Activated CD4-positive, alpha-beta T cell treated with anti-CD3 and anti-CD28 coated beads, Interleukin-2, amount 10 ng/mL, durations not matched to agents 24 days and 14 days (primary cell): ENCODE measurements at places on chromosomes 5 and 9. TPM values are rescaled to one million over a fixed set of nuclear protein-coding genes. Genes with fewer than 3 reads are reported as not detected.

GRCh38 chr9:21549251-21549765 is 67.2 kb upstream of the IFNE start:
- peaks cover 4% of the 10 kb centered on the region for H3K4me1 ChIP-seq
- no peak overlapping the region for H3K27ac ChIP-seq
- no peaks in the 10 kb centered on the region for H3K36me3 ChIP-seq
- no peak overlapping the region for H3K4me3 ChIP-seq
- no peak for DNase-seq

- H3K4me3 ChIP-seq = no peak overlapping the region
- H3K27me3 ChIP-seq = no peaks in the 10 kb centered on the region
- DNase-seq = no peak
- H3K4me1 ChIP-seq = peaks cover 22% of the 10 kb centered on the region
Measured at GRCh38 chr9:72349911-72350310, 15.1 kb downstream of the ZFAND5 start.

DNA sequence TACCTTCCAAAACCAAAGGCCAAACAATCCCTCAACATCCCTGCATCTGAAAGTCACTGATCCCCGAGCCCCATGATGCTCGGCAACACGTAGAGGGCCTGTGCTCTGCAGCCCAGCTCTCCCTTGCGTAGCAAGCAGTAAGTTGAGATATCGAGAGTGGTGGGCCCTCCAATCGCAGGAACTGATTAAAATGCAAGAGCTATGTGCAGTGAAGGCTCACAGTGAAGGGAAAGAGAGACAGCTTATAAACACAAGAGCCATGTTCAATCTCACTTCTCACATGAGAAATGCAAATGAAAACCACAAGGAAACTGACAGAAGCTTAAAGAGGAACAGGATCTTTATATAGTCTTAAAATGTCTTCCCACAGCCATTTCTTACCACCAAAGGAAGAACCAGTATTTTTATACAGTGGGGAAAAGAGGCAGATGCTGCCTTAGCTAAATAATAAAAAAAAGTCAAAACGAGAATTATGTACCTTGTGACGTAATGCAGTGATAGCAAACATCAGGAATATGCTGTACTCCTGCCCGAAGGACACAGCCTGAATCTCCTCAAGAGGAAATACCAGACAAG is 24.6 kb downstream of the TTF1 start:
- H3K27ac ChIP-seq = peak overlapping the region; percentile 66
- no peak for DNase-seq
- H3K36me3 ChIP-seq = peaks cover 51% of the 10 kb centered on the region
- peaks cover 22% of the 10 kb centered on the region for H3K4me1 ChIP-seq
- H3K27me3 ChIP-seq = no peaks in the 10 kb centered on the region

- no peak overlapping the region for H3K4me3 ChIP-seq
- H3K4me1 ChIP-seq = peaks cover 5% of the 10 kb centered on the region
- peaks cover 7% of the 10 kb centered on the region for H3K27me3 ChIP-seq
- no peak overlapping the region for H3K27ac ChIP-seq
- no peaks in the 10 kb centered on the region for H3K36me3 ChIP-seq
- DNase-seq = no peak
Measured at GRCh38 chr9:121634329-121635261, 16.8 kb upstream of the DAB2IP start.

- peak; percentile 75 for DNase-seq
- peaks cover 26% of the 10 kb centered on the region for H3K4me1 ChIP-seq
- peak overlapping the region; percentile 63 for H3K4me3 ChIP-seq
- no peaks in the 10 kb centered on the region for H3K36me3 ChIP-seq
- H3K27ac ChIP-seq = peak overlapping the region; percentile 84
Measured at GRCh38 chr5:61277190-61277589, 54.9 kb upstream of the ZSWIM6 start.

GRCh38 chr9:8826281-8826680 is 1026.7 kb upstream of the DMAC1 start:
- DNase-seq = no peak
- H3K4me3 ChIP-seq = no peak overlapping the region
- H3K27ac ChIP-seq = no peak overlapping the region
- H3K27me3 ChIP-seq = no peaks in the 10 kb centered on the region
- no peaks in the 10 kb centered on the region for H3K36me3 ChIP-seq

GRCh38 chr5:174491761-174492350 is 232.5 kb upstream of the MSX2 start:
- no peak overlapping the region for H3K4me3 ChIP-seq
- no peaks in the 10 kb centered on the region for H3K27me3 ChIP-seq
- no peak for DNase-seq
- H3K4me1 ChIP-seq = no peaks in the 10 kb centered on the region
- H3K36me3 ChIP-seq = no peaks in the 10 kb centered on the region
- H3K27ac ChIP-seq = no peak overlapping the region

- no peaks in the 10 kb centered on the region for H3K27me3 ChIP-seq
- H3K36me3 ChIP-seq = no peaks in the 10 kb centered on the region
- no peak for DNase-seq
- H3K27ac ChIP-seq = no peak overlapping the region
- no peak overlapping the region for H3K4me3 ChIP-seq
Measured at GRCh38 chr9:134891053-134891452, 10.4 kb downstream of the FCN2 start.

GRCh38 chr9:124270504-124271335 is 13.0 kb downstream of the NEK6 start:
- H3K36me3 ChIP-seq = no peaks in the 10 kb centered on the region
- H3K27me3 ChIP-seq = peaks cover 4% of the 10 kb centered on the region
- no peak for DNase-seq
- H3K4me3 ChIP-seq = no peak overlapping the region
- H3K4me1 ChIP-seq = peaks cover 5% of the 10 kb centered on the region

GRCh38 chr5:23461576-23461975 is 45.8 kb upstream of the PRDM9 start:
- no peaks in the 10 kb centered on the region for H3K36me3 ChIP-seq
- H3K4me3 ChIP-seq = no peak overlapping the region
- no peaks in the 10 kb centered on the region for H3K4me1 ChIP-seq
- H3K27me3 ChIP-seq = no peaks in the 10 kb centered on the region
- no peak overlapping the region for H3K27ac ChIP-seq

- H3K27me3 ChIP-seq = no peaks in the 10 kb centered on the region
- no peaks in the 10 kb centered on the region for H3K4me1 ChIP-seq
- no peak overlapping the region for H3K4me3 ChIP-seq
- DNase-seq = no peak
- H3K27ac ChIP-seq = no peak overlapping the region
Measured at GRCh38 chr5:60482301-60482700, 217.7 kb downstream of the DEPDC1B start.

- H3K4me1 ChIP-seq = peaks cover 2% of the 10 kb centered on the region
- H3K27me3 ChIP-seq = no peaks in the 10 kb centered on the region
- H3K27ac ChIP-seq = no peak overlapping the region
- H3K4me3 ChIP-seq = no peak overlapping the region
Measured at GRCh38 chr5:179866241-179867078, 7.8 kb upstream of the MRNIP start.

GRCh38 chr5:96114736-96115135 is 153.1 kb upstream of the ELL2 start:
- H3K27ac ChIP-seq = peak overlapping the region; percentile 76
- H3K4me1 ChIP-seq = peaks cover 11% of the 10 kb centered on the region
- no peak overlapping the region for H3K4me3 ChIP-seq
- H3K27me3 ChIP-seq = no peaks in the 10 kb centered on the region

DNA sequence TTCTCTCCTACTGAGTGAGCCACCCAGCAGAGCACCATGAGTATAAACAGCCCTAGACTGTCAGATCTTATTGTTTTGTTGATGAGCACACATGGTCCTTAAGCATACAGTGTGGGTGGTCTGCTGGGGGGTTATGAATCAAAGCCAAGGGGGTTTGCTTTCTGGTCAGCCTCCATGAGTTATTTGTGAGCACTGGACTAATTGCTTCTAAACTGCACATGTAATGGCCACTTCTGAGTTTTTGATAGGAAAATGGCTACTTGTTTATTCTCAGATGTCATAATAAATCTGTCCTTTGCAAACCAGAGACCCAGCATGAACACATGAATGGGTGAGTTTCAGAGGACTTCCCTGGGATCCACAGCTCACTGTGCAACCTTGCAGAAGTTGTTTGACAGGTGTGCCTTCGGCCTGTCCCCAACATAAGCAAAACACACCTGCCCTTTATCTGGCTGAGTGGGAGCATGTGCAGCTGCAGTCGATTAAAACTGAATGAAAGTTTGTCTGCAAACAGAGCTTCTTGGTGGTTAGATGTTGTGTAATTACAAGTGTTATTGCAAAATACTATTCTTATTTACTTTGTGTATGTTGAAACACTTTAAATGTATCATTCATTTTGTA is 35.9 kb downstream of the MAMDC2 start:
- peaks cover 6% of the 10 kb centered on the region for H3K27me3 ChIP-seq
- no peak overlapping the region for H3K4me3 ChIP-seq
- no peak for DNase-seq
- no peaks in the 10 kb centered on the region for H3K4me1 ChIP-seq

DNA sequence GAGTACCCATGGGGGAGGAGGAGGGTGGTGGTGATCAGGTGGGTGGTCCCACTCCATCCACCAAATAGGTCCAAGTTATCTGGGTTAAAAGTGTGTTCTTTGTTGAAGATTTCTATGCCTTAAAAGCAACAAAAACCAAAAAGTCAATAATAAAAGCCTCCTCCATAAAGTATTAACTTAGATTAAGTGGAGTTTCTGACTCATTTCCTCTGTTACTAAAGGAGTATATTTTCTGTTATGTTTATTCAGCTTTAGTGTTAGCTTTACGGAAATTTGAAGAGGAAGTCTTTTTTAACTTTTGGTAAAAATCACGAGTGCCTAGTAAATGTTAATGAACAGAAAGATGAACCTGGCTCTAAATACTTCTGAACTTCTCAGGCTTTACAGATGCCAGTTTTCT is 17.8 kb downstream of the FBXO38 start:
- H3K27ac ChIP-seq = peak overlapping the region; percentile 80
- no peak overlapping the region for H3K4me3 ChIP-seq
- peaks cover 29% of the 10 kb centered on the region for H3K4me1 ChIP-seq

DNA sequence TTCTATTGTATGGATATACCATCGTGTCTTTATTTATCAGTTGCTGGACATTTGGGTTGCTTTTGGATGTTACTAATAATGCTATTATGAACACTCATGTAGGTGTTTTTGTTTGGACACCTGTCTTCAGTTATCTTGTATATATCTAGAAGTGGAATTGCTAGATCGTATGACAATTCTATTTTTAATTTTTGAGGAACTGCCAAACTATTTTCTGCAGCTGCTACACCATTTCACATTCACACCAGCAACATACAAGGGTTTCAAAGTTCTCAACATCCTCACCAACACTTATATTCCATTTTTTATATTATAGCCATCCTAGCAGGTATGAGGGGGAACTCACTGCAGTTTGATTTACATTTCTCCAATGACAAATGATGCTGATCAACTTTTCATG is 324.6 kb downstream of the CAAP1 start:
- H3K4me1 ChIP-seq = no peaks in the 10 kb centered on the region
- H3K36me3 ChIP-seq = no peaks in the 10 kb centered on the region
- no peaks in the 10 kb centered on the region for H3K27me3 ChIP-seq
- no peak for DNase-seq

- no peaks in the 10 kb centered on the region for H3K27me3 ChIP-seq
- no peak overlapping the region for H3K27ac ChIP-seq
- no peak overlapping the region for H3K4me3 ChIP-seq
- no peaks in the 10 kb centered on the region for H3K36me3 ChIP-seq
- H3K4me1 ChIP-seq = no peaks in the 10 kb centered on the region
Measured at GRCh38 chr9:107606149-107606790, 116.7 kb upstream of the KLF4 start.

DNA sequence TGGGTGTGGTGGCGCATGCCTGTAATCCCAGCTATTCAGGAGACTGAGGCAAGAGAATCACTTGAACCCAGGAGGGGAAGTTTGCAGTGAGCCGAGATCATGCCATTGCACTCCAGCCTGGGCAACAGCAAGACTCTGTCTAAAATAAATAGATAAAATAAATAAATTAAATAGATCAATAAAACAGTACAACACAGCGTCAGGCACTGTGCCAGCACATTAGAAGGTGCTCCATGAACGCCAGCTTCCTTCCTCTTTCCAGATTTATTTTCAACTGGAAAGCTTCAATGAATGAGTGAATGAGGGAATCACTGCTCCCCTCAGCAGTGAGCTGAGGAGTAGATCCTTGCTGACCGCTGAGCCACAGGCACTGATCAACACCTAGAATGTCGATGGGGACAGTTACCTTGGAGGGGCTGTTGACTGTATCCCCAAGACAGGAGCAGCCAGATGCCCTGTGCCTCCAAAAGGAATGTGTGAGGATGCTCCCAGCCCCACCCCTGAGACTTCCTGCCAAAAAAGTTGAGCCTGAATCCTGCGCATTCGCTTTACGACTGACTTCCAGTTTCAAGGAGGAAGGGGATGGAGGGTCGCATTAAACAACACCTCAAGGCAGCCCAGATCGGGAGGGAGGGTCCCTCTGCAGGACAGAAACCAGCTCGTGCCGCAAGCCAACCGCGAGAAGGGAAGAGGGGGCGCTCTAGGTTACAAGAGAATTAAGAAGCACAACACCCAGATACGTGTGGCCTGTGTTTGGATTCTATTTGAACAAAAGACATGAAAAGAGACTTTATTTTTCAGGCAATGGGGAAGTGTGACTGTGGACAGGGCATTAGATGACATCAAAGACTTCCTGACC is 54.0 kb upstream of the CNOT6 start:
- no peaks in the 10 kb centered on the region for H3K36me3 ChIP-seq
- no peaks in the 10 kb centered on the region for H3K4me1 ChIP-seq
- no peak for DNase-seq
- H3K27me3 ChIP-seq = peaks cover 1% of the 10 kb centered on the region
- no peak overlapping the region for H3K4me3 ChIP-seq

GRCh38 chr5:173410459-173411233 is 82.4 kb upstream of the STC2 start:
- H3K36me3 ChIP-seq = no peaks in the 10 kb centered on the region
- H3K27ac ChIP-seq = no peak overlapping the region
- H3K4me1 ChIP-seq = no peaks in the 10 kb centered on the region
- H3K27me3 ChIP-seq = no peaks in the 10 kb centered on the region
- DNase-seq = no peak

- H3K36me3 ChIP-seq = no peaks in the 10 kb centered on the region
- no peak for DNase-seq
- H3K27ac ChIP-seq = no peak overlapping the region
- H3K27me3 ChIP-seq = no peaks in the 10 kb centered on the region
Measured at GRCh38 chr9:126055381-126055985, 271.1 kb upstream of the MVB12B start.

GRCh38 chr5:88883059-88883835 is at the start of gene MEF2C:
MEF2C (minus strand) TSS chr5:88883184; CDS start chr5:88823788, 59,396 bp downstream.
- DNase-seq = peak; percentile 59
- H3K4me3 ChIP-seq = peak within 1 kb of the TSS; percentile 82
- H3K27ac ChIP-seq = peak within 1 kb of the TSS; percentile 8
- H3K27me3 ChIP-seq = peaks cover 64% of the 10 kb centered on the region
- peaks cover 20% of the 10 kb centered on the region for H3K4me1 ChIP-seq

The SPATA6L gene
- total RNA-seq = not detected in 2 replicates

The TIMD4 gene
- 13.9 and 15.1 TPM in 2 replicates for total RNA-seq

The CCDC152 gene
- 6.6 and 6.9 TPM in 2 replicates for total RNA-seq

The SLC6A18 gene
- total RNA-seq = not detected in 2 replicates

The COL15A1 gene
- 0.05 and 0.12 TPM in 2 replicates for total RNA-seq

The TMEFF1 gene
- 0.16 TPM in 1 of 2 replicates, not detected in the other for total RNA-seq

The FAM221B gene
- total RNA-seq = not detected in 2 replicates

The VAV2 gene
- total RNA-seq = 6.3 and 9.0 TPM in 2 replicates

The ZNF346 gene
- total RNA-seq = 30.2 and 32.1 TPM in 2 replicates

The GPR150 gene
- total RNA-seq = 0.33 and 0.56 TPM in 2 replicates
